ENCODE measurements at places on chromosomes 11 and 22.
A peak's percentile ranks its signal among the peaks of the same experiment; 100 is the strongest.

DNA sequence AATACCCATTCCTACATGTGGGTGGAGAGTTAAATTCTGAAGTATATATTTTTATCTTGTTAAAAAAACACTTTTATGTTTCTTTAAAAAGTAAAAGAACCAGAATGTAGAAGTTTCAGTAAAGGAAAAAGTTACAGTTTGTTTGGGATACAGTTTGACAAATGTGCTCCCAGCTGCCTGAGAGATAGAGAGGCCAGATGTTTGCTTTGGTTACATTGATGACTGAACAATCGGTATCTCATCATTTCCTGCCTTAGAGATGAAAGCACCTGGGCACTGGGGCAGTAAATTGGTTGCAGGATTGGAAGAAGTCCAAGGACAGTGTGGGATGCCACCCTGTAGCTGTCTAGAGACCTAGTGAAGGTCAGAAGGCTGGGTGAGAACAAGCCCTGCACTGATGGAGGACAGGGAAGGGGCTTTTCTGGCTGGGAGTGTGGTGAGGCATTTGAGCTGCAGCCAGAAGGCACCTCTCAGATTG is 16.6 kb downstream of the MED15 start:
- DNase-seq: no peak

GRCh38 chr22:16915701-16916100 is 90.5 kb upstream of the XKR3 start:
- DNase-seq: no peak

GRCh38 chr11:112580864-112581263 is 320.2 kb upstream of the PLET1 start:
- no peak for DNase-seq

- DNase-seq: no peak
Measured at GRCh38 chr11:10931761-10932670, 74.2 kb upstream of the ZBED5 start.

DNA sequence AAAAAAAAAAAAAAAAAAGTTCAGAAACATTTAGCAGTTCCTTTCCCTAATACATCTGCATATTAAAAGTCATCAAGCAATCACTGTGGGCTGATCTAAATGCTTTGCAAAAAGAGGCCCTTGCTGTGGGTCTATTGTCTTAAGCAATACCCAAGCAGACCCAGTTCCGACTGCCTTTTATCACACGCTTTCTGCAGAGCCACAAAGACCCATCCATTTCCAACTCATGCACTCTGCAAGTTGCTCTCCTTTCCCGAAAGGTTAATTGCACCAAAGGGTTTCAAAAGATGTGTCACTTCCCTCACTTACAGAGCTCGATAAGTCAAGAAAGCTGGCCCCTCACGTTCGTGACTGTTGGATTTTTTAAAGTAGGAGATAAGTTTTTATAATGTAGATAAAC is 138.9 kb downstream of the MPPED1 start:
- DNase-seq: no peak

GRCh38 chr11:70763606-70764005 is 365.3 kb downstream of the CTTN start:
- DNase-seq: no peak

DNA sequence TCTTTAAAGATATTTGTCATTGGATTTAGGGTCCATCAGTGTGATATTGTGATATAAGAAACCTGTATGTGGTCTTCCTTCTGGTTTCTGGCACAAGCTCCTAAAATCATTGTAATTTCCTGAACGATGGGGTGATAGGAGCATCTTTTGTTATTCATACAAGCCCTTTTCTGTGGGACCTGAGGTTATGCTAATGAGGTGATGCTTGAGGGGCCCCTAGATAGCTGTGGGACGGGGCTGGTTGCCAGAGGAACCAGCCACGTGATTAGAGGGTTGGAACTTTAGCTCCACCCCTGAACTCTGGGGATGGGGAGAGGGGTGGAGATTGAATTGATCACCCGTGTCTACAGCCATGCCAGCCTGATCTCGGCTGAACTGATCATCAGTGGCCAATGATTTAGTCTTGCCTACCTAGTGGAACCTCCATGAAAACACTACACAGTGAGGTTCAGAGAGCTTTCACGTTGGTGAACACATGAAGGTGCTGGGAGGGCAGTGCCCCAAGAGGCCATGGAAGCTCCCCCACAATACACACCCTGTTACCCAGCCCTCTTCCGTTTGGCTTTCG is 62.8 kb downstream of the BCR start:
- DNase-seq: no peak

DNA sequence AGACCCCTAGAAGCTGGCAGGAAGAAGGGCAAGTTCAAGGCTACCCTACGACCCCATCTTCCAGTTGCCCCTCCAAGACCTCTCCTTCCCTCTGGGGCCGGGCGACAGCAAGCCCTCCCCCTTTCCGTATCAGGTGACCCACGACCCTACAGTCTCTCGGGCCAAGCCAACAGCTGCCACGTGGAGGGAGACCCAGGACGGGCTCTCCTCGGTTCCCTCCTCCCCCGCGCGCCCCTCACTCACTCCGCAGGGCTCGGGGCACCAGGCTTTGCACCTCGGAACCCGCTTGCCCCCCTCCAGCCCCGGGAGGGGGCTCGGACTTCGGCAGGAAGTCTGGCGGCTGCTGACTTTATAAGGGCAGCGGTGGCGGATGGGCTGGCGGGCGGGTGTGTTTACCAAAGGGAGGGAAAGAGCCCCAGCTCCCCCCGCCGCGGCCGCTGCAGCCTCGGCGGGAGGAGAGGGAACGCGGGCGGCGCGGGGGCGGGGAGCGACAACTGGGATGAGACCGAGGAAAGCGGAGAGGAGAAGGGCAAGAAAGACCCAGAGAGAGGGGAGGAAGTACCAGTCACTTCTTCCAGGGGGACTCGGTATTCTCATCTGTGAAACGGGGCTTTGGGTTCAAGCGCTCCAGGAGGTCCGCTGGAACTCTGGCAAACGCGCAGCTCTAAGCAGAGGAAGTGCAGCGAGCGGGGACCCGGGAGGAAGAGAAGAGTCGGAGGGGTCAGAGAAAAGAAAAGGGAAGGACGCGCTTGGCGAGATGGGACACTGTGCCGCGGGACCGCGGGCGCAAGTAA is 767 bp downstream of the SLC43A1 start:
- DNase-seq: peak; percentile 42

DNA sequence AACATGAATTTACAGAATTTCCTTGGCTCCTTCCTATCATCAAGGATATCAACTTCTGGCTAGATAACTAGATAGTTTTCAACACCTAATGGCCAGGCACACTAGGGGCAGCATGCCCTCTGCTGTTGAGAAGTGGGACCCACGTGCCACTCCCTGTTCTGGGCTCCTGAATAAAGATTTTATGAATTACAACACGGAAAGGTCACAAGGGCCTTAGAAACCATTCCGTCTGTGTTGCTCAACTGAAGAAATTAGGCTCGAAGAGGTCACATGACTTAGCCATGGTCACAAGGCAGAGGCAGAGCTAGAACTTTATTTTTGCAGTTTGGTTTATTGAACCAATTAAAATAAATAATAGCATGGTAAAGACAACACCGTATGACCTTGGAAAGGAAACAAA is 36.0 kb downstream of the PRCP start:
- peak; percentile 61 for DNase-seq

- DNase-seq: no peak
Measured at GRCh38 chr11:112792070-112792469, 169.2 kb upstream of the NCAM1 start.

DNA sequence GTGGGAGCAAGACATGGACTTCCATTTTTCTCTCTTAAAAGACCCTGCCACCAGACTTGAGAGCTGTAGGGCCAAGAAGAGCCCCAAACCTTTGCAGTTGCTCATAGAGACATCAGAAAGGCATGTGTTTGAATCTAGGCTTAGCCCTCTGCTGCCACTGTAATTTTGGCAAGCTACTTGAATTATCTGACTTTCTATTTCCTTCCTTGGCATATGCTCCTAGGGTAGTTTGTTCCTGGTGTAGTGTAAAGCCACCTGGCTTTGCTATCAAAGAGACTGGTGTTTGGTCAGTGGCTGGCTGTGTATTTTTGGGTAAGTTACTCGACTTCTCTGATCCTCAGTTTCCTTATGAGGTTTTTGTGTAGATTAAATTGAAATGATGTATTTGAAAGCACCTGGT is 252.1 kb upstream of the CCDC90B start:
- DNase-seq: no peak

DNA sequence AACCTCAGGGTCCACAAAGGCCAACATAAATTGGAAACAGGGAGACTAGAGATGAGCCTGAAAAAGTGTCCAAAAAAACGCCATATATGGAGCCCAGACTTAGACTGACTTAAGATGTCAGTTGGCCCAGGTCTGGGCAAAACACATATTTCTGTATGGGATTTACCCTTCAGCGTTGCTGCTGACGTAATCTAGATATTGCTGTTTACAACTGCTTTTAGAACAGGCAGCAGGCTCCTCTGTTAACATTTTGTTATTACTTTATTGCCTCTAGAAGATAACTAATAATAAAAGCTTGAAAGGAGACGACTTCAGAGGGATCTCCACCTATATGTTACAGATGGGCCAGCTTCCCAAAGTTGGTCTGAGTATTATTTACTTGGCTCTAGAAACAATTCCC is 8.7 kb downstream of the ME3 start:
- no peak for DNase-seq

DNA sequence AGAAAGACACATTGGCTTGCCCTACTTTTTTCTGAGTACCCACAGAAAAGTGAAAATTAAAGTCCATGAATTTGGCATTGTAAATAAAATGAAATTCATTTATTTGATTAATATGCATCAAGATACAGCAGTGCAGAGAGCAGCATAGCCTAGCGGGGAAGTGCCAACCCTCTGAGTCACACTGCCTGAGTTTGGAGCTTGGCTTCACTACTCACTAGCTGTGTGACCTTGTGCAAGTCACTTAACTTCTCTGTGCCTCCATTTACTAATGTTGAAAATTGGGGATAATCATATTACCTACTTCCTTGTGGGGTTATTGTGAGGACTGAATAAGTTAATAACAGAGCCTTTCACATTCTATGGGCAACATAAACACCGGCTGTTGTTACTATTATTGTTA is 111.5 kb upstream of the CSNK2A3 start:
- DNase-seq: no peak

GRCh38 chr22:29388759-29389090 is 355 bp upstream of the AP1B1 start:
- no peak for DNase-seq

DNA sequence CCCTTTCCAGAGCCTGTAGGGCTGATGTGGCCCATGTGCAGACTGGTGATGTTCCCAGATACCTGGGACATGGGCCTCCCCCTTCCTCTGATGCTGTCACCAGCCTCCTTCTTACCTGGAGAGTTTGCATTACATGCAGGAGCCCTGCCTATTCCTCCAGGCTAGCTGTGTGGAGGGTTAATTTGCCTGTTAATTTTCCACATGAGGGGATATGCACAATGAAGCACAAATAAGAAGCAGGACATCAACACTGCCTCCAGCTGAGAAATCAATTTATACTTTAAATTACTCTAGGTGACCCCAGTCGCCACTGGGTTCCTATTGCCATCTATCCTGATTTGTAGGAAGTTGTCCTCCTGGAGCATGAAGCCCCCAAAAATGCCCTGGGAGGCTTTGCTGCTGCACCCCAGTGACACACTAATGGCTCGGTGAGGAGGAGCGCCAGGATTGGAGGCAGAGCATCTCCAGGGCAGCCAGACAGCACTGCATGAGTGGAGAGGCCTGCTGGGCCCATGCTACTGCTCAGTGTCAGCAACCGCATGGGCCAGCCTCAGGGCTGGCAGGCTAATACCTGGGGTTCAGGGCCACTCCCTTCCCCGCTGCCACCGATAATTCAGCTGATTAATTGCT is 101.6 kb upstream of the USP47 start:
- DNase-seq: no peak

- DNase-seq: no peak
Measured at GRCh38 chr11:67290801-67291200, 1.7 kb downstream of the ANKRD13D start.

DNA sequence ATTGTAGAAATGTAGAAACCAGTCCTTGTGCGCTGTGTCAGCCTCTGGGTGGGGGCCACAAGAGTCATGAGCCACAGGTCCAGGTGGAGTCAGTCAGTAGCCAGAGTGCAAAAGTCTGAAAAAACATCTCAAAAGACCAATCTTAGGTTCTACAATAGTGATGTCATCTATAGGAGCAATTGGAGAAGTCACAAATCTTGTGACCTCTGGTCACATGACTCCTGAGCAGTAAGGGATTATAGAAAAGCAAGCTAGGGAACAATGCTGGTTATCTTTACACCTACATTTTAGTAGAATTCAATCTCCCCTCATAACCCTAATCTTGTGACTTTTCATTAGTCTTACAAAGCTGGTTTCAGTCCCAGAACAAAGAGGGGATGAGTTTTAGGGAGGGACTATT is 82.7 kb downstream of the CCDC83 start:
- DNase-seq: no peak

DNA sequence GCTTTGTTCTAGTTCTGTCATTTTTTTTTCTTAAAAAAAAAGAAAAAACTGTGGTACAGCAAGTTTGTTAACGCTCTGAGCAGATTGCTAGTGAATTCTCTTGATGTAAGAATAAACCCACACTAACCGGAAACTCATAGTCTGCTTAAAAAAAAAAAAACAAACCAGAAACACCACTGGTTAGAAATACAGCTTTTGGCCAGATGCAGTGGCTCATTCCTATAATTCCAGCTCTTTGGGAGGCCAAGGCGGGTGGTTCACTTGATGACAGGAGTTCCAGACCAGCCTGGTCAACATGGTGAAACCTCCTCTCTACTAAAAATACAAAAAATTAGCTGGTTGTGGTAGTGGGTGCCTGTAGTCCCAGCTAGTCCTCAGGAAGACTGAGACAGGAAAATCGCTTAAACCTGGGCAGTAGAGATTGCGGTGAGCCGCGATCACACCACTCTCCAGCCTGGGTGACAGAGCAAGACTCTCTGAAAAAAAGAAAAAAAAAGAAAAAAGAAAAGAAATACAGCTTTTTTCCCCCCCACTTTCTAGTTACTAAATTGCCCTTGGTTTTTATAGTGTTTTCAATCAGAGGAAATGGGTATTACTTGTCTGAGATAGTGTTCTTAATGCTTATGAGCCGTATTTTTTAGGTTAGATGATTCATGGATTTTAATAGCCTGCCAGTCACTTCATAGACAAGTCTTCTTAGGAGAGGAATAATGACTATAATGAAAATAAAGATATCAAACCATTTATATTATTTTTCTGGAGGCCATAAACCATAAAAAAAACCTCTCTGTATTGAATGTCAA is 222.8 kb downstream of the DDX10 start:
- DNase-seq: no peak

DNA sequence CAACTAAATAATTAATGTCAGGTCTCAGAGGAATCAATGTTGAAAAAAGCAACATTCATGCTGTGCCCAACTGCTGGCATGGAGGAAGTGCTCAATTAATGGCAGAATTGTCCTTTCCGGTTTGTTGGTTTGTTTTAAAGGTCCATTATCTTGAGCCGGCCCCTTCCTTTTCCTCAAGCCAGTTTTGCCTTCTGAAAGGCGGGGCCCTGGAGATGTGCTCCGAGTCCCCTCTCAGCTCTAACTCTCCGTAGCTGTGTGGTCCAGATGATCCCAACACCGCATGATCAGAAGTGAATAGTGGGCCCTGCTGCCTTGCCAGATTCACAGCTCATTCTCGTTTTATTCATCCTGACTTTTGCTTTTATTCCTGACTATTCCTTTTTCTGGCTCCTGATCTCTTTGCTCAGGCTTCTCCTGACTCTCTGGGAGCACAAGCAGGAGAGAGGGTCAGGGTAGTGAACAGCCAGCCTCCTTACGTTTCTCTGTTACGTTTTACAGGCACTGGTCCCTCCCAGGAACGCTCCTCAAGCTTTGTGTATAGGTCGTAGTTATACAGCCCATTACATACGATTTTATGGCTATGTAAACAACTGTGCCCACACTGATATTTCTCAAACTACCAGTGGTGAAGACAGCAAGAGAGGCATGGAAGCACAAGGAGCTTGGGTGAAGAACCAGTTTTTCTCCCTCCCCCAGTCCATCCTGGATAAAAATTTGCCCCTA is 265.9 kb downstream of the LARGE1 start:
- no peak for DNase-seq

GRCh38 chr11:82791779-82792178 is 58.1 kb upstream of the FAM181B start:
- no peak for DNase-seq
